ENCODE measurements at places on chromosomes 7 and 10. TPM values are rescaled to one million over a fixed set of nuclear protein-coding genes. Genes with fewer than 3 reads are reported as not detected.

GRCh38 chr7:133582766-133583523, 330.1 kb downstream of the EXOC4 start:
- no peak overlapping the region for H3K4me3 ChIP-seq
- H3K4me1 ChIP-seq, result no peaks in the 10 kb centered on the region
- no peak for DNase-seq
- H3K36me3 ChIP-seq, result no peaks in the 10 kb centered on the region
- no peak overlapping the region for H3K27ac ChIP-seq

The ELOVL3 gene
- 0.87 TPM for total RNA-seq

The SCRN1 gene
- 36.1 TPM for total RNA-seq

The LRRD1 gene
- not detected for total RNA-seq

The UNCX gene
- not detected for total RNA-seq

Measured in upper lobe of right lung (tissue), 1 donor.